ENCODE measurements at places on chromosomes 11 and 22.

DNA sequence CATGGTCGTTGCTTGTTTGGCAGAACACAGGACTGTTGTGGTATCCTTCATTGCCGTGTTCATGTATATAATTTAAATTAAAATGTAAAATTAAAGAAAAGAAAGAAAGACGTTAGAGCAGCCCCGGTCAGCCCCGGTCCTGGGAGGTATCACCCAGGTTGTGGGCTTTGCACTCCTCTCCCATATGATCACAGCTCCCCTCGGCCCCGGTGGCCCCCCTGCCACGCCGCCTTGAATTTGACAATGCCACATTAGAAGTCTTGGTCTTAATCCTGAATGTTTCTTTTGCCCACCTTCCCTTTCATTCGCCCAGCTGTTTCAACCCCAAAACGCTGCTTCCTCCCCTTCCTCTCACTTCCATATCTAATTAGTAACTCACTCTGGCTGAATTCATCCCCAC is 11.4 kb downstream of the APOBEC3A start:
- no peak for DNase-seq

- no peak for DNase-seq
Measured at GRCh38 chr22:41799486-41800347, 762 bp upstream of the CCDC134 start.

- no peak for DNase-seq
Measured at GRCh38 chr22:46397951-46398350, 62.4 kb downstream of the TRMU start.

DNA sequence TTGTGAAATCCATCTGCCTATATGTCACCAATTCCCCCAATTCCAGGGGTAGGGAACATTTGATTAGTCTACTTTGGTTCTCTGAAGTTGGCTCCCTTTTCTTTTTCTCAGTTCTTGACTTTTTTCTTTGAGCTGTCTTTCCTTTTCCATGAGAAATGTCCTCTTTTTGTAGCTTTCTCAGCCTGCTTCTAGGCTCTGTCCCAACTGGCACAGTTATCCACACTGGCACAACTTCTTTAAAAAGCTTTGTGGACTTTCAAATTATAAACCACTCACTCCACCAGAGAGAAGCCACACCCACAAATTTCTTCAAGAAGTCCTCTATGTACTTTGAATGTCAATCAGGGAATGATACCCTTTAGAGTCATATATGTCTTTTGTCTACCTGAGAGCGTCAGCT is 100.5 kb downstream of the TTC17 start:
- DNase-seq, result no peak

DNA sequence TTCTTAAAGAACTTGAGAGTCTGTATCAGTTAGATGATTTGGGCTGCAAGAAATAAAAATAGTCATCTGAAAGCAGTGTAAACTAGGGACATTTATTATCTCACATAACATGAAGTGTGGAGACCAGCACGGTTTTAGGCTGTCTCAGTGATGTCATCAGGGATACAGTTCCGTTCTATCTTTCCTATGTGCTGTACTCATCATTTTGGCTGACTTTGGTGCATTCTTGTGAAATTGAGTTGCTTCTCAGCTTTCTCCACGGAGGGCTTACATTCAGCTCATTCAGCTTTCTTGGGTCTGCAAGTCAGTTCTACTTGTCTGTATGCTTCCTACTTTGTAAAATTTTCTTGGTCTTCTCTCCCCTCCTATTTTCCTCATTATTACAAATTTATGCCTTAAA is 51.8 kb upstream of the LIN7C start:
- no peak for DNase-seq

- no peak for DNase-seq
Measured at GRCh38 chr22:35275580-35275979, 18.3 kb downstream of the HMGXB4 start.

- peak; percentile 97 for DNase-seq
Measured at GRCh38 chr11:64923944-64924909, at the start of gene PPP2R5B. Gene PPP2R5B, plus strand, starts transcription at chr11:64924689. Its CDS starts 1,046 bp downstream, at chr11:64925735.

DNA sequence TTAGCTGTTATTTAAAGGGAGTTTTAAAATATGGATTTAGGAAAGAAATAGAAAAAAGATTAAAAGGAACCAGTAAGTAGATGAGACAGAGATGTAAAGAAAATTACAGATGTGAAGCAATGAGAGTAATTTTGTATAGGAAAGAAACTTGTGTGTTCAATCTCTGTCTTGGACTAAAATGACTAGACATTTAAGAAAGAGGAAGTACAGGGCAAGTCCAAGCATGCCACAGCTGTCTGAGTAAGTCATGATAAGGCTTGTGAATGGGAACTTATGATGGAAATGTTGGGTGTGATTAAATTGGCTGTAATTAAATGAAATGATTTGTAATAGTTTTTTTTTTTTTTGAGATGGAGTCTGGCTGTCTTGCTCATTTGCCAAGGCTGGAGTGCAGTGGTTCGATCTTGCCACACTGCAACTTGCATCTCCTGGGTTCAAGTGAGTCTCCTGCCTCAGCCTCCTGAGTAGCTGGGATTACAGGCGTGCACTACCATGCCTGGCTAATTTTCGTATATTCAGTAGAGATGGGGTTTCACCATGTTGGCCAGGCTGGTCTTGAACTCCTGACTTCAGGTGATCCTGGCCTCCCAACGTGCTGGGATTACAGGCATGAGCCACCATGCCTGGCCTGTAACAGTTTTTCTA is 5.9 kb upstream of the ACY3 start:
- DNase-seq, result no peak

DNA sequence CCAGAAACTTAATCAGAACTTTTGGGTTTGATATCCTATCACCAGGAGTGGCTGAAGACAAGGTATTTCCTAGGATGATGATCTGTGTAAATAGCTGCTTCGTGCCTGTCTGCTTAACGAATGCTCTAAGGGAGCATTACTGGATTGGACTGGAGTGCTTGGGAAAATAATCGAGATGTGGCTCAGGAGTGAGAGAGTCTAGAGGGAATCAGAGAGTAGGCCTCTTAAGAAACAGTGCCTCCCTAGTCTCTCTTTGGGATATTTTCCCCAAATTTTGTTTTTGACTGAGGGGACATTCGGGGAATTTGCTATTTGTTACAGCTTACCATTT is 2.5 kb downstream of the MAML2 start:
- no peak for DNase-seq

DNA sequence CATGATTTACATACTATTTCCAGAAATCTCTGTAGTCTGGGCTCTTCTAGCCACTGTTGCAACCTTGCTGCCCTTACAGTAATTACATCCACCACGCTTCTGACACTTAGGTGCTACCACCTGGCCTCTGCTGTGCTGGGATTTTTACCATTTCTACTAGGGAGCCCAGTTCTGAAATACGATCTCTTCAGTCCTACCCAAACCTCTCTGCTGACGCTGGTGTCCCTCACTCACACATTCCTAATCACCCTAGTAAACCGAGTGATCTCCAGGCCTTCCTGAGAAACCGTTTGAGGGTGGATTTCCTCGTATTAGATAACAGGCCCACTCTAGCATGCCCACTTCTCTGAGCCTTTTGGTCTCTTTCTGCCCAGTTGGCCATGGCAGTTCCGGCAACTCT is 588.9 kb upstream of the CADM1 start:
- DNase-seq, result no peak

DNA sequence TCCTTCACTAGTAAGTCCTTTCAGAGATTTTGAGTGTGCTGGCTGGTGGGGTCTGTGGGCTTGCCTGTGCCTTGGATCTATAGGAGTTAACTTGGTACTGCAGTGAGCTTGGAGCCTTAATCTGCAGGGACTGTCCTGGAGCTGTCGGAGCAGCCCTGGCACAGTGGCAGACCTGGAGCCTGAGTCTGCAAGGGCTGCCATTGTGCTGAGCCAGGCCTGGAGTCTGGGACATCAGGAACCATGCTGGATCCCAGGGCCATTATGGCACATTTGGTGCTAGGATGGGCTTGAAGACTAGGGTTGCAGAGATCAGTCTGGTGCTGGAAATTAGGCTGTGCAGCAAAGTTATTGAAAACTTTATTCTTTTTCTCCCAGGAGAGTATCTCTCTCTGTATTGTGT is 665.4 kb downstream of the METTL15 start:
- no peak for DNase-seq

DNA sequence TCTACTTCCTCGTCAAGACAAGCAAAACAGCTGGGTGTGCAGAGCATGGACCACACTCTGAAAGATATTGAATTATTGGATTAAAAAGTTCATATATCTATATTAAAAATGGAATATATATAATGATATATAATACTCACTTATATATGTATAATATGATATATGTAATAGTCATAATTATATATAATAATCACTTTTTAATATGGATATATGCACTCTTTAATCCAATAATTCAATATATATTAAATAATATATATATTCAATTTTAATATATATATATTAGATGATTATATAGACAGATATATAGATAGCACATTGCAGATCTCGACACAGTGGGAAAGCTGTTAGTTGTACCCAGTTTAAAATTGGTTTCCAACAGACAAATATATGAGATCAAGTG is 182.1 kb upstream of the CARD18 start:
- DNase-seq, result no peak

- DNase-seq, result peak; percentile 94
Measured at GRCh38 chr22:40346185-40347118, at the start of gene ADSL. Gene ADSL, plus strand, starts transcription at chr22:40346500. Its CDS starts 59 bp downstream, at chr22:40346559.

GRCh38 chr22:42661985-42662831 is 13.0 kb upstream of the CYB5R3 start:
- DNase-seq, result peak; percentile 93

- peak; percentile 80 for DNase-seq
Measured at GRCh38 chr11:68798221-68798813, 43.4 kb downstream of the CPT1A start.

GRCh38 chr11:116888884-116889549 is 51.6 kb upstream of the APOA1 start:
- no peak for DNase-seq

- no peak for DNase-seq
Measured at GRCh38 chr11:92480499-92480898, 255.9 kb downstream of the FAT3 start.

- no peak for DNase-seq
Measured at GRCh38 chr22:24727218-24727851, 47.2 kb downstream of the PIWIL3 start.

DNA sequence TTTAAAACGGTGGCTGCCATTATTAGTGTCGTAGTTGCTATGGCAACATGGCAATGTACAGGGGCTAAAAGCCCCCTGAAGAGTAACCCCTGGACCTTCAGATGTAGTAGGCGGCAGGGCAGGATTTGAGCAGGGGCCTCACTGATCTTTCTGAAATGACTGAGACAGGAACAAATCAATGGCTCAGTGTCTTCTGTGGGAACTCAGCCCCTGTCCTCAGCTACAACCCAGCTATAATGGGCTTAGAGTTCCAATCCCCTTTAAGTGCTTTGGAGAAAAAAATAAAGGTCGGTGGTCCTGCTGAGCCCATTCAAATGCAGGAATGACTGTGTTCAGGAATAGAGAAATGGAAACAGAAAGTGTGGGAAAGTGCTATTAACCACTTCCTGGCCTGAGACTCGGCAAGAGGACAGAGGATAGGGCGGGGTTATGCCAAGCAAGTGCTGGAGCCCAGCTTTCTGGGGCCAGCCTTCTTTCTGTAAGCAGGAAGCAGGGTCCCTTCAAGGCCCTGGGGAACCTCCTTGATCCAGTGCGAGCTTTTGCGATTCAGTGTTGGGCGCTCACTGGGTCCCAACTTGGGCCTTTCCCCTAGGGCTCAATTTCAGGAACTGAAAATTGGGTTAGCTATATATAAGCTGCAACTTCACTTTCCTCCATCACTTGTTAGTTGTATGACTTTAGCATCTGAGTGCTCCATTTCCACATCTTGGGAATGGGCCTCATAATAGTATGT is 6.1 kb upstream of the CD82 start:
- no peak for DNase-seq

DNA sequence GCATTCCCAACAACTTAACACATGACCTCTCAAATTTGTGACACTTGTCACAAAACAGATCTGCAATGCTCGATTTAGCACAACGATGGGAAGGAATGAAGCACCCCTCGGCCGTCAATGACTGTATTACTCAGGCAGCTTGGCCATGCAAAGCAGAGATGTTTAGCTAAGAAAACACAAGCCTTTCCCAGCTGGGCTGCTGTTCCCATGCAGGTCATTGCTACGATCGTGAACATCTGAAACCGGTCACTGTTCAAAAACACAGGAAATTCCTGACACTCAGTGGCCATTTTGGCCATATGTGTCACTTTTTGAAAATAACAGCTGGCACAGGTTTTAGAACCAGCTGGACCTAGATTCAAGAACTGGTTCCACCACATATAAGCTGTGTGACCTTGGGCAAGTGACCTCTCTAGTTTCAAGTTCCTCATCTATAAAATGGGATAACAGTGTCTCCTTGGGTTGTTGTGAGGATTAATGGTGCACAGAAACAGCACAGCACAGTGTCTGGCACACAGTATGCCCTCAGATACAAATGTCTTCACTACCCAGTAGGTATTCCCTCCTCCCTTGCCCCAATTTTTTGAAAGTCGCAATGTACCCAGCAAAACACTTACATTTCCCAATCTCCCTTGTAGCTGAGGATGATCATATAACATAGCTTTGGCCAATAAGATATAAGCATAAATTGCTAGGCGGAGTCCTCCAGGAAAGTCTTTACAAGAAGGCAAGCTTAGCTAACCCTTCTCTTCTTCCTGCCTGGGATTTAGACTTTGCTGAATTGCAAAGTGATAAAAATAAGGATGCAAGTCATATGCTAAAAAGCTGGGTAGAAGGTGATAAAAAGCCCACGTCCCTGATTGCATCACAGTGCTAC is 93.1 kb downstream of the C11orf58 start:
- no peak for DNase-seq

DNA sequence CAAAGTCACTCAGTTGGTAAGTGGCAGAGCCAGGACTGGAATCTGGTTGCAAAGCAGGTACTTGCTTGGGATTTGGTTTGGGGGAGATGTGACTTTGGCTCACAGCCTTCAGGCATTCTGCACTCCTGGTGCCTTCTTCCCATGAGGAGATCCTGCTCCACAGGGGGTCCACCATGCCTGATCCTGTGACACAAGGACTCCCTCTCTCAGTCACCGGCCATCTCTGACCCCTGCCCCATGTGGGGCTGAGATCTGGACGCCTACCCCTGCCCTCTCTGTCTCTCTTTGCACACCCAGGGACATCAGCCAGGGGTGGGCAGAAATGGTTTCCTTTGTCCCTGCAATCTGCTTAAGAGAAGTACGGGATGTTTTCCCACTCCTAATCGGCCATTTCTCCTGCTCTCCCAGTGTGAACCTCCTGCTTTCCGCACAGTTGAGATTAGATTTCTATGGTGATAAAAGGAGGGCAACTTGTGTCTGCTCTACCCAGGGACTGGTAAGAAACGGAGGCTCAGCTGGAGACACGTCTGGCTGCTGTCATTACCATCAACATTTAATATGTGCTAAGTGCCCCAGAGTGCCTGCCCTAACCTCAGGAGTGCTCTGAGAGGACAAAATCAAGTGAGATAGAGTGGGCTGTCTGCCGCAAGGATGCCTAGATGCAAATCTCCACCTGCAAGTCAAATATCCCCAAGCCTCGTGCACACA is 11.1 kb upstream of the FXYD6 start:
- peak; percentile 36 for DNase-seq

- no peak for DNase-seq
Measured at GRCh38 chr11:130516554-130517505, 68.4 kb downstream of the ADAMTS15 start.

- no peak for DNase-seq
Measured at GRCh38 chr11:19980957-19981669, 179.2 kb downstream of the DBX1 start.

- no peak for DNase-seq
Measured at GRCh38 chr11:73381589-73381988, 5.4 kb downstream of the RELT start.

GRCh38 chr22:27995801-27996528 is 76.9 kb upstream of the PITPNB start:
- DNase-seq, result peak; percentile 52

All from activated effector memory CD4-positive, alpha-beta T cell treated with anti-CD3 and anti-CD28 coated beads, Interleukin-2, amount 50 U/mL, for 16 hours (primary cell).